HuH-7.5 (cell line): ENCODE measurements at places on chromosomes 2 and 18.

DNA sequence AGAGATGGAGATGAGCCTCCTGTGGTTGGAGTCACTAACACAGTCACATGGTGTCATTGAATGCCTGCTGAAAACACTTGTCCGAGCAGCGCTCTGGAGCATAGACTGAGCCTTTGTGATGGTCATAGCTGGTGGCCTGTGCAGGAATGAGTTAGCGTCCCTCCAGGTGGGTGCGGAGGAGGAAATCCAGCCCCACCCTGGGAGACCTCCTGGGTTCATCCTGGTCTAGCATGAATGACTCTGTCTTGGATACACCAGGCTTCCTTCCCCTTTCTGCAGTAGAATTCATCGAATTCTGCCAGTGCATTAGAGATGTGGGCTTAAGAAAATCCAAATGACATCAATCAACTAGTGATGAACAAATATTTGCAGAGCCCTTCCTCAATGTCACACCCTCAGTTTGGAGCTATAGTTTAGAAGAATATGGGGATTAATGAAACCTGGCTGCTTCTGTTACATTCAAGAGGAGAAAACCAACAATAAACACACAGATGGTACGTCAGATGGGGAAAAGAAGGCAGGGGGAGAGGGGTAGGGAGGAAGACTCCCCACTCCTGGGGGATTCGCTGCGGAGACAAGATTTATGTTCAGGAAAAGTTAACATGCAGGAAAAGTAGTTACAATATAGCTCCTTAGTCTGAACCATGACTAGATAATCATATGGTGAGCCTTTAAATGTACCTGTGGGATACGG lies 136.7 kb downstream of the DDX1 start:
- no peak for DNase-seq

DNA sequence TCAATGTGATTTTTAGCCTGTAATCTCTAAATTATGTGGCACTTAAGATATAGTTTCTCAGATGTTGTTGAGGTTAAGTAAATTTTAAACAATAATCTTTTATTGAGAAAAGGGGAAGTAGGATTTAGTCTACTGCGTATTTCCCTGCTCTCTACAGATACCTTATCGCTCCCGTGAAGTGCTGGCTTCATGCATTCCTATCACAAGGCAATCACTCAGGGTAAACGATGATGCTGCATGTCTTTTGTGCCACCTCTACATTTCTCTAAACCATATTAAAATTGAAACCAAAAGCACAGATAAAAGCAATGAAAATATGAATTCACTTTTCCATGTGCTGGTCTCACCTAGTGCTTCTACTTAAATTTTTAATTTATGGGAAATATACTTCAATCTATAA lies 14.4 kb upstream of the RPE start:
- no peak for DNase-seq

DNA sequence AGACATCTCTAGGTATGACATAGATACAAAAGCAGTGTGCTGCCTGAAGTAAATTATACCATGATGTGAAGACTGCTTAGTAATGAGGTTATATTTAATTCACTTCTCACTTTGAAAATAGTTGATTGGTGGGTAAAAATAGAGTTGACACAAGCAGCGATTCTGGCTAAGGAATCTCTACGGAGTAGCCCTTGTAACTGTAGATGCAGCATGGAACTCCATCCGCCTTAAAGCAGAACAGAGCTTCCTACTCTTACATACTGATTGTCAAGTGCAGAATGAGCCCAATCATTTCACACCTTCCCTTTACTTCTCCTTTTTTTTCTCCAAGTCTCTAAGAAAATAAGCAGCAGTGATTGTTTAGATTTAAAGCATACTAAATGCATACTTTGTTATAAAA lies 1594.6 kb upstream of the SLC39A10 start:
- DNase-seq: no peak

GRCh38 chr2:120736624-120737339 lies 1.1 kb downstream of the GLI2 start:
- DNase-seq: no peak

DNA sequence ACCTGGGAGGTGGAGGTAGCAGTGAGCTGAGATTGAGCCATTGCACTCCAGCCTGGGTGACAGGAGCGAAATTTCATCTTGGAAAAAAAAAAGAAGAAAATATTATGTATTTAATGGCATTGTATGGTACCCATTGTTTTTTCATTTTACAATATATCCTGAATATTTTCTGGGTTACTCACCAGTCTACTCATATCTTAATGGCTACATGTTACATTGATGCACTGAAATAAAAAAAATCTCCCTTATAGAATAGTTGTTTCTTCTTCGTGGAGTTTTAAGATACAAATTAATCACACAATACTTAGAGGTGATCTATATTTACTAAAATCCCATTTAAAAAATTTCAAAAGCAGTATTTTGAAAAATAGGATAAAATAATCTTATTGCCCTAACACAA lies 66.3 kb upstream of the XPO1 start:
- no peak for DNase-seq
